Renal cortical epithelial cell (primary cell): ENCODE measurements at places on chromosomes 2 and 18.

DNA sequence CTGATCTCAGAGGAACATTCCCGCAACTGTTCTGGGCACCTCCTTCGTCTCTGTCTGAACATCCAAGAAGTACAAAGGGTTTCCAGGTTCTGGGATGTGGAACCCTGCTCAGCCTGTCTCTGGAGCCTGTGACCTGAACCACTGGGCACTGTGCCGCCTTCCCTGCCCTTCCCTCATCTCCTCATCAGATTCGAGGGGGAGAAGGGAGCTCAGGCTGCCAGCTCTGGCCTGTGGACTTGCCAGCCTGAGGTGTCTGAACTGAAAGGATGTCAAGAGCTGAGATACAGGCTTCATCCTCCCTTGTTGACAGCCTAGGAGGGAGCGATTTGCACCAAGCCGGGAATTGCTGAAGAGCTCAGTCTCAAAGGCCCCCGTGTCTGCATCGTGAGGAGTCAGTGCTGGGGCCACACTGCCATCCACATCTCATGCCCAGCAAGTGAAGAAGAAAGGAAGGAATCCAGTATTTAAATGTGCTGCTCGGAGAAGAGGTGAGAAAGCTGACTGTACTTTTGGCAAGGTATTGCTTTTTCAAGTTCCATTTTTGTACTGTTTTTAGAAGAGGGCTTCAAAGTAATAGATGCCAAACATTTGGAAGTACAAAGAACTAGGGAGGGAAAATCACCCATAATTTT, 12.6 kb downstream of the NEU2 start:
- DNase-seq: no peak

GRCh38 chr18:50832754-50833153, 12.9 kb upstream of the MRO start:
- no peak for DNase-seq

DNA sequence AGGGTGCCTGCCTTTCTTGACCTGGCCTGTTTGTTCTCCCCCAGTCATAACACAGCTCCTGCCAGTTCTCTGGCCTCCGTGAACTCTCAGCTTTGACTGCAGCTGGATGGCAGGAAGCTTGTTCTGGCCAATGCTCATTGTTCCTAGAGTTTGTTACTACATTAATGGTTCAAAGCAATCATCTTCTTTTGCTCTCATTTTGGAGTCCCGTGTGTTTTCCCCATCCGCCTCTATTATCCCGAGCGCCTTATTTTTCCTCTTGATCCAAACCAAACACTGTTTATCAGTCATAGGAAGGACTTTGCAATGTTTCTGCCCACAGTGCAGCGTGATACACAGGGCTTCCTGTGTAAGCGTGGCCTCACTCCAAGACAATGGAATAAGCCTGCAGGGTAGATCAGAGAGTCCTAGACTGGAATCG, 184.3 kb upstream of the APCDD1 start:
- DNase-seq: no peak

DNA sequence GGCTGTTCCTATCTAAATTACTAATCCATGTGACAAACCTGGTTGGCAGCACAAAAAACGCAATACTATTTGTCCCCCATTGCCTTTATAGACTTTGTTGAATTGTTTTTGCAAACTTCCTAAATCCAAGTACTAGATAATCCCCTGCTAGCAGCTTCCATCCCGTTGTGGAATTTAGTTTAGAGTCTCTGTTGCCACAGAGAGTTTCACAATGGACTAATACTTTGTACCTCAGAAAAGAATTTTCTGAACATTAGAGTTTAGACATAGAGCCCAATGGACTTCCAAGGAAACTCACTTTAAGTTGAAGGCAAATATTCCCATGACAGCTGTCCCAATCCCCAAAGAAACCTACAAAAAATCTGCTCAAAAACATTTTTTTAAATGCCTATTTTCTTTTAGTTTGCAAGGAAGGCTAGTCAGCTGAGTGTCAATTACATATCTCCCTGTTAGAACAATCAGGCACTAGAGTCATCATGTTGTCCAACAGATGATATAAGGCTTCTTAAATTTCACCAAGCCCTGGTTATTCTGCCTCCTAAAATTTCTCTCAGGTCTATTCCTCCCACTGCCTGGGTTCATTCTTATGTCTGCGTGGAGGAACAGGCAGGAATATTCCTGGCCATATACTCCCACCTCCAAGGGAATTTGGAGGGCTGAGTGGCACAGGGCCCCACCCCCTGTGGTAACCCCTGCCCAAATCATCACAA, 27.2 kb downstream of the RNF152 start:
- DNase-seq: no peak

DNA sequence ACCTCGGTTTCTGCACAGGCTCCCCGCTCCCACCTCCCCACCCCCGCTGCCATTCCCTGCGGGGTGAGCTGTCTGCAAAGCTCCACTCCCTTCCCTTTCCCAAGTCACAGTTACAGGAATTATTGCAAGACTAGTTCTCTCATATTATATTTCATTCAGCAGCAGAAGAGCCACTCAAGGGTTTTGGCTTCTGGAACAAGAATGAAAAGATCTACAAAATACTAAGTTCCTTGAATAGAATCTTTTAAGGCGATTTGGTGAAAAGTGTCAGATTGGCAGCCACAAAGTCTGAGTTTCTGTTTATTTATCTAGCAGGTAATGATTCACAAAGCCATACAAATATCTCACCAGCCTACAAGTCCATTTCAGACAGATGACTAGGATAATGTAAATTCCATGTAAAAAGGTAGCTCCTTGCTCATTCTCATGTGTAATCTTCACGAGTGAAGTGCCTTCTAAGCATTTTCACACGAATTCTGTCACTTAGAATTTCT, 221.9 kb upstream of the RBBP8 start:
- DNase-seq: peak; percentile 97

DNA sequence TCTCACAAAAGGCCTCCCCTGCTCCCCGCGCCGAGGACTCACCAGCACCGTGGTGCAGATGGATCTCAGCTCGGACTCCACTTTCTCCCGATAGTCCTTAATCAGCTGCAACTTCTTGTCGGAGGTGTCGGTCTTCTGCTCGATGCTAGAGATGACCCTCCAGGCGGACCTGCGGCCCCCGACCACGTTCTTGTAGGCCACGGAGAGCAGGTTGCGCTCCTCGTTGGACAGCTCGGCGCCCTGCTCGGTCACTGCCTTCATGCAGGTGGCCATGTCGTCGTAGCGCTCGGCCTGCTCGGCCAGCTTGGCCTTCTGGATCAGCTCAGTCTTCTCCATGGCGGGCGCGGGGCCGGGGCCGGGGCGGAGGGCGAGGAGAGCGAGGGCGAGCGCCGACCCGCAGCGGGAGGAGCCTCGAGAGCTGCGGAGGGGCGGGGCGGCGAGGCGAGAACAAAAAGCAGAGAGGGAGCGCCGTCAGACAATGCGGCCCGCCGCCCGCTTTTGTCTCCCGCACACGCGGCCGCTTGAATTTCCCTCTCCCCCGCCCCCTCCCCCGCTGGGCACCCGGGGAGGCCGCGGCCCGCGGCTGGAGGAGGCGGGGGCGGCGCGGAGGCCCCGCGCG, 571 bp downstream of the YWHAQ start:
- no peak for DNase-seq

DNA sequence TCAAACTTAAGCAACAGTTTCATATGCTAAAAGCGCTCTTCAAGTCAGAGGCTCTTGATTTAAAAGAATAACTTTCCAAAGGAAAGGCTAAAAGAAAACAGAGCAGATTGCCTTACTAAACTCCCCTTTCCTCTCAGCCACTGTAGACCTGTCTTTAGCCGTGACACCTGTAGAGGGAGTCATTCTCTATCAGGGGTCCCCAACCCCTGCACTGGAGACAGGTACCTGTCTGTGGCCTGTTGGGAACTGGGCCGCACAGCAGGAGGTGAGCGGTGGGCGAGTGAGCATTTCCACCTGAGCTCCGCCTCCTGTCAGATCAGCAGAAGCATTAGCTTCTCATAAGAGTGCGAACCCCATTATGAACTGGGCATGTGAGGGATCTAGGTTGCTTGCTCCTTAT, 9.6 kb downstream of the SLC14A1 start:
- no peak for DNase-seq

GRCh38 chr2:56522605-56523089, 338.9 kb downstream of the CCDC85A start:
- peak; percentile 98 for DNase-seq

- DNase-seq: no peak
Observed at GRCh38 chr2:71928734-71929481, 218.8 kb downstream of the CYP26B1 start.

- DNase-seq: no peak
Observed at GRCh38 chr18:38481576-38481975, 916.0 kb upstream of the CELF4 start.

GRCh38 chr2:232137356-232138147, 176.0 kb downstream of the DIS3L2 start:
- no peak for DNase-seq

- no peak for DNase-seq
Observed at GRCh38 chr18:48714873-48715272, 176.0 kb downstream of the CTIF start.

- peak; percentile 61 for DNase-seq
Observed at GRCh38 chr2:33275689-33276444, 200.6 kb upstream of the RASGRP3 start.

DNA sequence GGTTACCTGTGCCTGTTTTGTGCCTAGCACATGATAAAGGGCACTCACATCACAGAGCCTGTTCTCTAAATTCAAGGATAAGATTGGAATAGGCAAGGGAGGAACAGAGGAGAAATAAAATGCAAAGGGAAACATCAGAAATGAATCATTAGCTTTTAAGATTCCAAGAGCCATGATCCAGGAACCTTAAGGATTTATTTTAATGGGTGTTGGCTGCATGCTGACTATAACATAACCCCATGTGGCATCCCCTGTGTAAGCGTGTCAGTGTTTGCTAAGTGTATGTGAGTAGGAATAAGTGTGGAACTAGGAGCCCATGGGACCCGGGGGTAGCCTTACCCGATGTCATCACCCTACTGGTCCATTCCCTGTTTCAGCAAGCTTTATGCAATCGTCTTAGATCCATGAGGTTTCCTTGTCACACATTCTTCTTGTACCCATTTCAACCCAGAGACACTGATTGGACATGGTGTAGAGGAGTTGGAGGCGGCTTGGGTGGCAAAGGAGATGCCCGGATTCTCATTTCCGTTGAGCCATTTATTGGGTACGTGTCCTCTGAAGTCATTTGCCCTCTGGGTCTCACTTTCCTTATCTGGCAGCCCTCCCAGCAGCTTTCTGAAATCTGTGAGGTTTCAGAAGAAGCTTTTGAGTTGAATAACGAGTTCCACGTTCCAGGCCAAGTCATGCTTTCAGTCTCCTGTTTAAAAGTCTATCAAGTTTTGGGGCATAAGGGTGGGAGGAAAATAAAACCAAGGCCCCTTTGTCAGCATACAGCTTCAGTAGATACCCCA, 117.0 kb downstream of the MGAT5 start:
- no peak for DNase-seq

GRCh38 chr18:23631746-23632145, 31.0 kb downstream of the ANKRD29 start:
- DNase-seq: no peak

GRCh38 chr2:171985076-171985475, 14.7 kb upstream of the METAP1D start:
- DNase-seq: no peak

GRCh38 chr2:179264368-179265081, at the start of gene SESTD1:
Gene SESTD1, minus strand, starts transcription at chr2:179264832. Its CDS starts 72,991 bp downstream, at chr2:179191841.
- no peak for DNase-seq

- no peak for DNase-seq
Observed at GRCh38 chr2:42008241-42008921, 39.4 kb upstream of the PKDCC start.

DNA sequence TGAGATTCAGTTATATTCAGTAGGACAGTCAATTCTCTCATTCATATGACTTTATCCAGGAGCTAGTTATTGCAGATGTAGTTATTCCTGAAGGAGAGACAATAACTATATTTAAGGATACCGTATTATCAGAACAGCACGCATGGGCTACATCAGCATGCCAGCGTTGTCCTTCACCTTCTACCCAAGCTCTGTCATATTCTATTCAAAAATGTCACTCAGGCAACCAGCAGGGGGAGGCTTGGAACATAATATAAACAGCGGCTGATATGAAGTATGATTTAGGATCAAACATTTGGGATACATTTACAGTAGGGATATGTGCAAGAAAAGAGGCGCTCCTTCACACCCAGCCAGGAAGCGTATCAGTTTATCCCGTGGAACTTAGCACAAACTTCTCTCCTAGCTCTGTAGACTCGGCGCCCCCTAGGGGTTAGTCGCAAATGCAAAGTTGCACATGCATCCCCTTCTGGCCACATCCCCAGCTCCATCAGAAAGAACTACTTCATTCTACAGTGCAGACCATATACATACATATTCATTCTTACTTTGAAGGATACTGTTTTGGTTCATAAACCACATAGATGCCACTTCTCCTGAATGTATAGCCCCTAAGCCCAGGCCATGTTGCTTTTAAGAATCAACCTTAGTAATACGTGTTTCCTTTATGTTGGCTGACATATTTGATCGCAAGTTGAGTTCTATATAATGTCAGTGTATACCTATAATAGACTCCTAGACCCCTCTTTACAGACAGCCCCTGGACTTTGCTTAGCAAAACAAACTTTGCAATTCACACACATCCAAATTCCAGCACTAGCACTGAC, 759.4 kb downstream of the ADCYAP1 start:
- DNase-seq: no peak

GRCh38 chr2:66852953-66853352, 418.0 kb downstream of the MEIS1 start:
- no peak for DNase-seq

GRCh38 chr2:150903461-150903860, 358.2 kb downstream of the RBM43 start:
- no peak for DNase-seq

- no peak for DNase-seq
Observed at GRCh38 chr18:9536354-9537152, 61.2 kb downstream of the RALBP1 start.

DNA sequence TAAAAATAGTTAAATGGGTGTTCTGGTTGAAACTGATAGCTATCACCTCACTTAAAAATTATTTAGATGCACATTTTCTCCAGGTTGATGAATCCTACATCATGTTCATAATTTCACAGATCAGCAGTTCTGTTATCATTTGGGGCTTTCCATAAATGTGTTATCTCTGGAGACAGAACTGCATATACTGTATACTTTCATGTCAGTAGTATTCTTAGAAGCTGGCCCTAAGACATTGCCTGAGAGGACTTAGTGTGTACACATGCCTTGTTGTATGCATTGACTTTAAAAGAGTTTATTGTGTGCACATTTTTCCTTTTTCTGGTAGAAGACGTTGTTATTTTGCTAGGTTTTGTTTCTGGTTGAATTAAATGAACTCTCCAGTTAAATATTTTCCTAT, 41.0 kb downstream of the PIK3C3 start:
- no peak for DNase-seq

DNA sequence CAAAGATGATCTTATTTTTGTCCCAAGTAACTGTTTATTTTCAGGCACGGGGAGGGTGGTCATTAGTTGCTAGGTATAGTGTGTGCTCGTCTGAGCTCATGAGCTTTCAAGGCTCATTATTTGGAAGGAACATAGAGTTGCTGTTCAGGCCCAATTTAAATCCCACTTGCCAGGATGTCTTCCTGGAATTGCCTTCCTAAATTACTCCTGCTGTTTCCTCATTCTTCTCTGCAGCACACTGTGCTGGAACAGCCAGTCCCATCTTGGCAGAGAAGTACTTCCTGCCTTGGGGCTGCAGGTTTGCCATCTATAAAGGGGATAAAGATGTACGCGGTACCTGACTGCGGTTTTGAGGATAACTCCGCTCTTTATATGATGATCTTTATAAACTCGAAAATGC, 37.3 kb downstream of the GREB1 start:
- no peak for DNase-seq
